ENCODE measurements at places on chromosomes 1 and 21.
A peak's percentile ranks its signal among the peaks of the same experiment; 100 is the strongest.

- no peak for DNase-seq
These were observed 363.4 kb upstream of the LYPLAL1 start for GRCh38 chr1:218810306-218810705.

- no peak for DNase-seq
These were observed 123.2 kb downstream of the SLC30A10 start for GRCh38 chr1:219805191-219805590.

DNA sequence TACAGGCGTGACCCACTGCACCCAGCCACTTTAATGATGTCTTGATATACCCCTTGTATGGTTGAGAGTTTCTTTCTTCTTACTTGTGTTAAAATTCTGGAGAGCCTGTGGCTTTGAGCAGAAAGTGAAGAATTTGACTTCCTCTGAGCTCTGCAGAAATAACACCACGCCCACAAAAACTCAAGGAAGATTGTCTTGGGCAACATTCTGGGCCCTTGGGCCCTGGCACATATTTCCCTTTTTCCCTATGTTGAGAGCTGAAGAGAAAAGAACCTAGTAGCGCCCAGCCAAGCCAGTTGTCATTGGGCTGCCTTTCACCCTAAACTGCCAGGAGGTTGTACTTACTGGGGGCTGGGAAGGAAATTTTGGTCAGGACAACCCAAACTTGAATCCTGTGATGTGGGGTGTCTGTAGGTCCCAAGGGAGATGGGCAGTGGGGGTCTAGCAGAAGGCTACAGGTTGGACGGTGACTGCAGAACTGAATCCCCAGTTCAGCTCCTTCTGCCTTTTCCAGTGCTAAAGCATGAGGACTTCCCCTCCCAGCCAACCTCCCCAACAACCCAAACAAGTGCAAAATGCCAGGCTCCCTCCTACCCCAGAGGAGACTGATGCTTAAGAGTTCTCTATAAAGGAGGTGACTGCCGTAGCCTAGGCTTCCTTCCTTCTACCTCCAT, 11.7 kb upstream of the SNAPIN start:
- no peak for DNase-seq

- DNase-seq: peak; percentile 49
These were observed at the start of gene ADAMTSL4 for GRCh38 chr1:150548632-150549495. TSS of gene ADAMTSL4 (plus strand) at chr1:150549408. CDS start at chr1:150552289, 2,881 bp downstream.

DNA sequence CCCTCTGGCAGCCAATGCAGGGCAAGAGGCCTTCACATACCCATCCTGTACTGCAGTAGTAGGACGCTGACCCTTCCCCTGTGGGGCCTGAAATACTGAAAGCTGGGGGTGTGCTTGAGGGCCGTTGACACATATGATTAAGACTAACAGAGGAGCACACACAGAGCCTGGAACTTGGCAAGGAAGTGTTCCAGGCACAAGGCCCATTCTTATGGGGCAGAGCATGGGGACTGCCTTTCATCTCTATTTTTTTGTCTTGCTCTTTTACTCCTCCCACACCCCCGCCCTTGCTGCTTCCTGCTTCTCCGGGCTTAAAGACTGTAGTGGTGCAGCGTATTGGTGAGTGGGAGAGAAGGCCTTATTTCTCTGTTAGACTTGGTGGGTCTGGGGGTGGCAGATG, 137.4 kb downstream of the BACH1 start:
- DNase-seq: peak; percentile 10

GRCh38 chr1:244865028-244865371, 657 bp upstream of the HNRNPU start:
- DNase-seq: no peak

DNA sequence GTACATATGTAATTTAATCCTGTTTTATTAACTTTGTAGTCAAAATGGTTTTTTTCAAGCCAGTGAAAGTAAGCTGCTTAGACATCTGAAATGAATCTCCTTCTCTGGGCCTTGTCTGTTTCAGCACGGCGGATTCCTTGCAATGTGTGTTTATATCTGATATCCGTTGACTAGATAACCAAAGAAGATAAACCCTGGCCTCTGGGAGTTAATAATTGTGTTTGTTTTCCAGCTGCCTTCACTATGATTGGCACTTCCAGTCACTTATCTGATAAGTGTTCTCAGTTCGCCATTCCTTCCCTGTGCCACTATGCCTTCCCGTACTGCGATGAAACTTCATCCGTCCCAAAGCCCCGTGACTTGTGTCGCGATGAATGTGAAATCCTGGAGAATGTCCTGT, 63.5 kb upstream of the UBE2U start:
- no peak for DNase-seq

GRCh38 chr1:39098546-39099250, 72.5 kb downstream of the NDUFS5 start:
- peak; percentile 79 for DNase-seq

DNA sequence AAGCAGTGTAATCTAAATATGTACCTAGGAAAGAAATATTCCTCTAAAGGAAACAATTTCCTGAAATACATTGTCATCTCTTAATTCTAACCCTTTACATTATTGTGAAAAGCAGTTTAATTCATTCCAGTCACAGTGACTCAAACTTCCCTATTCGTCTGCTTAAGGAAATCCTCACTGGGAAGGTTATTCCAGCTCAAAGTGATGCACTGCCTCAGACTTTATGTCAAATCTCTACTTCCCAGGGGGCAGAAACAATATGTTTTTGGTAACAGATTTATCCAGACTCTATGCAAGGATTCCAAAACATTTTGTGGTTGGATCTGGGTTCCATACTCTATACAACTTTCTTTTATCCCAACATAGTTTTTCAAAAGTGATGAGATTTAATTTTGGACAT, 145.2 kb downstream of the NTMT2 start:
- DNase-seq: no peak

All from CD4-positive, alpha-beta T cell treated with Interferon alpha-2 for 1 hour (primary cell).